ENCODE measurements at places on chromosomes 2 and 18.

- DNase-seq: no peak
Observed at GRCh38 chr18:48827291-48828193, 123.2 kb downstream of the SMAD7 start.

DNA sequence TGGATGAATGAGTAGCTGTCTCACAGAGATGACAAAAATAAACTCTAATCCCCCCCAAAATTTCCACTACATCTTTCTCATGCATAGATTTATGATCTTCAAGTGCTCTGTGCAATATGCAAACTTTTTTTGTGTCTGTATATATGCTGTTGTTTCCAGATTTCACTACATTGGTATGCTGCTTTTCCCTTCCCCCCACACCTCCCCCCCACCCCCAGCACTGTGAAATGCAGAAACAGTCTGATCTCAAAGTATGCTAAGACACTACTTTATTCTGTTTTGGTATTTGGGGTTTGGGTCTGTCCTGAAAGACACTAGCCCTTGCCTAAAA lies 524 bp upstream of the KLHL14 start:
- DNase-seq: no peak

GRCh38 chr2:120346667-120347358 lies 877 bp downstream of the INHBB start:
- DNase-seq: no peak

DNA sequence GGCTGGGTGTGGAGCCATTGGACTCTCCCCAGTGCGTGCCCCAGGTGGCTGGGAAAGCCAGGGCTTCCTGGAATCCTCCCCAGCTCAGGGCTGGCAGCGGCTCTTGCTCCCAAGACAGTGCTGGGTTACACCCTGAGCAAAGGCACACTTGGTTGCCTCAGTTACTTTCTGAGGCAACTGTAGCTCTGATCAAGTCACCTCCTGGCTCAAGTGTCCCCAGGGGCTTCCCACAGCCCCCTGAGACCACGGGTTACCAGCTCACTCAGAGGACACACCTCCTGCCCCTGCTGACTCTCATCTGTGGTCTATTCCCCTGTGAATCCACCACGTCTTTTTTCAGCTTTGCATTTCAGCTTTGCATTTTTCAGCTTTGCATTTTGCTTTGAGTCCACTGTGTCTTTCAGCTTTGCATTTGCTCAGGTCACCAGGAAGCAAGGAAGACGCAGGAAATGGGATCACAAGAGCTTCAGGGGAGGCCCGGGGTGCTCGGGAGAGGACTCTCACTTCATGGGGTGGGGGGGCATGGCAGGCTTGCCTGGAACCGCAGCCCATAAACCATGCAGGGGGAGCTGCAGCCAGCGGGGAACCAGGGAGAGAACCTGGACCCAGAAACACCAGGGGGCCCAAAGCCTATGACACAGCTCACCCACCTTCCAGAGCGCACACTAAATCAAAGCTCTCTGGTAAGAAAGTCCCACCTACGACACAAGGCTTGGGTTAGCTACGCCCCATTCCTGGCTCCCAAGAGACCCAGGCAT lies 138.0 kb upstream of the ASB18 start:
- no peak for DNase-seq

DNA sequence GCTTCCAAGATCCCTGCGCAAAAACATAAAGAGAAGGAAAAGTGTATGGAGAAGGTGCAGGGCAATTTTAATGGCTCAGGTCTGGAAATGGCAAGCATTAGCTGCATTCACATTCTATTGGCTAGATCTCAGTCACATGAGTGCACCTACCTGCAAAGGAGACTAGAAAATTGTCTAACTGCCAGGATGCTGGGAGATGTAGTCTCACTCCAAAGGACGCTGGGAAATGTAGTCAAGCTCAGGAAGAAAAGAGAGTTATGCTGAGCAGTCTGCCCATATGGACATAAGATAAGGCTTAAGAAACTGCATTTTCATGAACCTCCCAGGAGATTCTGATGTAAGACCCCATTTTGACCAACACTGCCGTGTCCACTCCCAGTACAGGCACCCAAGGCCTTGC lies 9.5 kb upstream of the KLHL29 start:
- no peak for DNase-seq

GRCh38 chr2:177284531-177284930 lies 20.0 kb upstream of the NFE2L2 start:
- DNase-seq: no peak

GRCh38 chr18:27996801-27997272 lies 180.1 kb downstream of the CDH2 start:
- no peak for DNase-seq

- no peak for DNase-seq
Observed at GRCh38 chr18:59996370-59996966, 96.7 kb downstream of the PMAIP1 start.

DNA sequence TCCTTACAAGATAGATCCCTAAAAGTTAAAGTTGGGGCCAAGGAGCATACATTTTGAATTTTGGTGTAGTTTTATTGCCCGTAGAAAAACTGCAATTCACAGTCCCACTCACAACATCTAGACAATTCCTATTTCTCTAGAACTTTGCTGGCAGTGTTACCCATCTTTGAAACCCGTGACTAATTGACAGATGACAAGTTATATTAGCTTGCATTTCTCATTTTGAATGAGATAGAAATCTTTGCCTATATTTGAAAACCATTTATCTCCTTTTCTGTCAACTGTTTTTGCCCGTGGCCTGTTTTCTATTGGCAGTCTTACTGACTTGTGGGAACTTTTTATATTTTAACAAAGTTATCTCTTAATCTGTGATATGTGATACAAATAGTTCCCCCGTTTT lies 50.0 kb downstream of the OXER1 start:
- no peak for DNase-seq

All from breast epithelium (tissue), 4 donors.